Esophagus muscularis mucosa (tissue), 4 donors: ENCODE measurements at places on chromosomes 2 and 18. TPM values are rescaled to one million over a fixed set of nuclear protein-coding genes. Genes with fewer than 3 reads are reported as not detected.

GRCh38 chr2:236603361-236604015, 33.9 kb downstream of the ACKR3 start:
- H3K36me3 ChIP-seq, result no peaks in the 10 kb centered on the region
- no peak for DNase-seq
- no peaks in the 10 kb centered on the region for H3K27me3 ChIP-seq
- no peak overlapping the region for H3K4me3 ChIP-seq
- no peaks in the 10 kb centered on the region for H3K4me1 ChIP-seq

DNA sequence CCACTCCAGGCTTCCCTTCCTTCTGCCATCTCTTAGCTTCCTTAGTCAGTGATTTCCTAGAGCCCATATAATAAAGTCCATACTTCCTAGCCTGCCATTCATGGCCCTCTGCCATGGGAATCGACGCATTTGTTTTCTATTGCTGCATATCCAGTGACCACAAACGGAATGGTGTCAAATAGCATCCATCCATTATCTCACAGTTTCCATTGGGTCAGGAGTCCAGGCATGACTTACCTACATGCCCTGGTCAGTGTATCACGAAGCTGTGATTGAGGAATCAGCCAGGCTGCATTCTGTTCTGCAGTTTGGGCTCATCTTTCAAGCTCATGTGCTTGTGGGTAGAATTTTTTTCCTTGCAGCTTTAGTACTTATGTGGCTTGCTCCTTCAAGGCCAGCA, 209.7 kb upstream of the EPAS1 start:
- peaks cover 9% of the 10 kb centered on the region for H3K36me3 ChIP-seq
- DNase-seq, result no peak
- peaks cover 14% of the 10 kb centered on the region for H3K4me1 ChIP-seq

DNA sequence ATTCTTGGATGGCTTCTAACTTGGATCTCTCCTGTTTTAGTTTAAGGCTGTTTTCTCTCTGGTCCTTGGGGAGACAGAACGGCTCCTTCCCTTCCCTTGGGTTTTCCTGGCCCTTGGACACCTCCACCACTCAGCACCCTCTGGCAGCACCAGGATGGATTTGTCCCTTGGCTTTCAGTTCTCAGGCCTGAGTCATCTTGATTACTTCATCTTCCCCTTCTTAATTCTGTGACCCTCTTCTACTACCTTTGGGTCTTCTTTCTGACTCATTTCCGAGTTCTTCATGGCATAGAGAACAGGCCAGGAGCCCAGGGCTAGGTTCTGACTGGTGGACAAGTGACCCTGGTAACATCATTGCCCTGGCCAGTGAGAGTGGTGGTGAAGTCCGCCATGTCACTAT, 14.9 kb downstream of the IGFBP2 start:
- H3K27ac ChIP-seq, result peak overlapping the region; percentile 75
- H3K36me3 ChIP-seq, result no peaks in the 10 kb centered on the region
- no peak for DNase-seq
- peaks cover 84% of the 10 kb centered on the region for H3K4me1 ChIP-seq
- no peak overlapping the region for H3K4me3 ChIP-seq

DNA sequence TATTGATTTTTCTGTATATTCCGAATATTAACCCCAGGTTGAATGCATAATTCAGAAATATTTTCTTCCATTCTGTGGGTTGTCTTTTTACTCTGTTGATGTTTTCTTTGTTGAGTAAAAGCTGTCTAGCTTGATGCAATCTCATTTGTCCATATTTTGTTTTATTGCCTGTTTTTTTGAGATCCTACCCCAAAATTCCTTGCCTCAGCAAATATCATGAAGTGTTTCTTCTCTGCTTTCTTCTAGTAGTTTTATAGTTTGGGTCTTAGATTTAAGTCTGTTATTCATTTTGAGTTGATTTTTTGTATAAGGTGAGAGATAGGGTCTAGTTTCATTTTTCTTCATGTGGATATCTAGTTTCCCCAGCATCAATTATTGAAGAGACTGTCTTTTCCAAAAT, 467.9 kb upstream of the GCFC2 start:
- no peaks in the 10 kb centered on the region for H3K4me1 ChIP-seq
- H3K27me3 ChIP-seq, result no peaks in the 10 kb centered on the region
- DNase-seq, result no peak
- no peak overlapping the region for H3K27ac ChIP-seq

- no peaks in the 10 kb centered on the region for H3K27me3 ChIP-seq
- H3K36me3 ChIP-seq, result peaks cover 55% of the 10 kb centered on the region
- peaks cover 2% of the 10 kb centered on the region for H3K4me1 ChIP-seq
- DNase-seq, result no peak
- H3K27ac ChIP-seq, result no peak overlapping the region
- H3K4me3 ChIP-seq, result no peak overlapping the region
Observed at GRCh38 chr18:79438089-79438897, 42.6 kb downstream of the NFATC1 start.

DNA sequence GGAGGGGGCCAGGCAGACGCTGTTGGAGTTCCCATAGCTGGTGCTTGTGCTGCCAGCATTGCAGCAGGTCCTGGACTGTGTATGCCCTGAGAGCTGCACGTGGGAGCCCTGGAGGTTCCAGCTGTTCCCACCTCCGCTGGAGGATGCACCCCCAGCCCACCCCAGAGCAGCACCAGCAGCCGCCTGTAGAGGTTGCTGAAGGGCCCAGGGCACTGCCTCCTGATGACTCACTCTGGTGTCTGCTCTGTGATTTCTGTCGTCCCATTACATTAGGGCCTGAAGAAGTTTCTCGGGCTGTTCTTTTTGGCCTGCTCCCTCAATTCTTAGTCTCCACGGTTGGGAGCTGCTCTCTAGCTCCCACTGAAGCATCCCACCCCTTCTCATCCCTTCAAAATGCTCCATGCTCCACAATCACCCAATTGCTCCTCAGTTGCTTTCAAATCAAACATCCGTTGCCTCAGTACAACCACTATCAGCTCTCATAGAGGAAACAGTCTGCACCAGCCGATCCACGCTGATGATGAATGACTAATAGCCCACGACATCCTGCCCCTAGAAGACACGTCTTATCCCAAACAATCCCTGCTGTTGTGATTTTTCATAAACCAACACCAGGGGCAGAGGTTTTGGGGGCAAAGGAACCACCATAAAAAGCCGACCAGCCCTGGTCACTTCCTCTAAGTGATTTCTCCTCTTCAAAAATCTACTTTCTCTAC, 65.2 kb upstream of the RNF152 start:
- peaks cover 15% of the 10 kb centered on the region for H3K4me1 ChIP-seq
- H3K4me3 ChIP-seq, result no peak overlapping the region
- H3K27ac ChIP-seq, result no peak overlapping the region
- no peaks in the 10 kb centered on the region for H3K27me3 ChIP-seq

DNA sequence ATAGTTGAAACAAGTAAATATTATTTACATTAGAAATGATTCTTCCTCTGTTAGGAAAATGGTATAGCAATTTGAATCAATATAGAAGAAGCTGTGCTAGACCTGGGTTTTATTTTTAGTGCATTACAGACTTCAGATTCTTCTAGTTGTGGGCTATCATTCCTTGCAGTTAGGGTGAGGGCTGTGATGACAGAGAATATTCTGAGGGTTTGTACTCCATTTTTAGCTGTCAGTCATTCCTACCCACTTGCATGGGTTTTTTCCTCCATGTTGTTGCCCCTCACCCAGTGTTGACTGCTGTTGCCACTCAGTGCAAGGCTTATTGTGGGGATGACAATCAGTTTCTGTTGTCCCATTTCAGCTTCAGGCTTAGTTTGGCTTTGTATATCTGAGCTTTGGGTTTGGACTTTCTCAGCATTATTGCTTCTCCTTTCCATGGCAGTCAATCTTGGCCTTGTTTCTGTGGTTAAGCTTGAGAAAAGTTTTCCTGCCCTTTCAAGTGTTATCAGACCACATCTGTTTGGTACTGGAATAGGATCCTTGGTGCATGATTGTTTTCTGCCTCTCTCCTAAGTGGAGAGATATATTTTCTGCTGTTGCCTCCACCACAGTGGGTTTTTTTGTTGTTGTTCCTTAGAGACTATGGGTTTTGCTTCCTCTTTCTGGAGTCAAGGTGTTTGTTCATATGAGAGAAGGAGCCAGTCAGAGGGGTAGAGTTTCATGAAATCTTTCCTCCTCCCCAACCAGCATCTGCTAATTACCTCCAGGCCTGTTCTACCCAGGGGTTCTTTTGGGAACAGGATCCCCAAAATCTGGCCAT, 312.7 kb upstream of the CWC22 start:
- H3K27ac ChIP-seq, result no peak overlapping the region
- no peaks in the 10 kb centered on the region for H3K27me3 ChIP-seq
- H3K4me1 ChIP-seq, result no peaks in the 10 kb centered on the region
- no peak for DNase-seq

DNA sequence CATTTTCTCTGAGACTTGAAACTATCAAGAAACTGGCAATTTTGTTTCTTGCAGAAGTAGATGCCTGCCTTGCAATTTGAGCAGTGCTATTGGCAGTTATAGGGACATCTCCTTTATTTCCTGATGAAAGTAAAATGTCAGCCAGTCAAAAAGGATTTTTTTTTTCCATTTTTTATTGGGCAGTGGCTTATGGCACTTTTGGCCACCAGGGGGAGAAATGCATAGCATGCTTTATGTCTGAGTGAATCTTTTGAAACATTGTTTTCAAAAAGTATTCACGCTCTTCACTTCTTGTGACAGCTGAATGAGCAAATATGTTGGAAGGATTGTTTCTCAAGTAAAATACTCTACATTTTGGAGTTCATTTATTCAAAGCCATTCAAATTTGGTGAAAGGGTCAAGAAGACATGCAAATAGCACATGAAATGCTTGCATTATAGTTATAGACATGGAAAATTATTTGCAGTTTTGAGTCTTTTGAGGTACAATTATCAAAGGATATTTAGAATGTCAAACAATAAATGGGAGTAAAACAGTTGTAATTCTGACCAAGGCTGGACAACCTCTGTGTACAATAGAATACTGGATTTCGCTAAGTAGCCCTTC, 491.0 kb downstream of the CDH2 start:
- no peak for DNase-seq
- no peaks in the 10 kb centered on the region for H3K36me3 ChIP-seq
- no peak overlapping the region for H3K27ac ChIP-seq
- no peaks in the 10 kb centered on the region for H3K27me3 ChIP-seq

PLCD4 gene
- 2.6 TPM for total RNA-seq

LYG1 gene
- 0.57 TPM for total RNA-seq

CCDC85A gene
- 4.0 TPM for total RNA-seq

DNA sequence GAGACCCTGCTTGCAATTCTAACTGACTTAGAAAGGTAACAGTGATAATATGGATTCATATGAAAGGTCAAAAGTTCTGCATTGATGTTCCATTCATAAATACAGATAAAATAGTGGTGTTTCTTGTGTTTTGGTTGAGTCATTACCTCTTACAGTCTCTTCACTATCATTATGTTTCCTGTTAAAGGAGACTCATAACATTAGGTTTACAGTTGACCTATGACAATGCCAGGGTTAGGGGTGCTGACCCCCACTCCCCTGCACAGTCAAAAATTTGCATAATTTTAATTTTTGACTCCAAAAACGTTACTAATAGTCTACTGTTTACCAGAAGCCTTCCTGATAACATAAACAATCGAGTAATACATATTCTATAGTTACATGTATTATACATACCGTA, 75.4 kb downstream of the VRK2 start:
- no peaks in the 10 kb centered on the region for H3K36me3 ChIP-seq
- no peaks in the 10 kb centered on the region for H3K27me3 ChIP-seq
- DNase-seq, result no peak
- H3K4me1 ChIP-seq, result no peaks in the 10 kb centered on the region
- no peak overlapping the region for H3K27ac ChIP-seq
- H3K4me3 ChIP-seq, result no peak overlapping the region

- no peak for DNase-seq
- no peaks in the 10 kb centered on the region for H3K27me3 ChIP-seq
- peak overlapping the region; percentile 70 for H3K27ac ChIP-seq
- H3K4me3 ChIP-seq, result no peak overlapping the region
- H3K36me3 ChIP-seq, result no peaks in the 10 kb centered on the region
- peaks cover 61% of the 10 kb centered on the region for H3K4me1 ChIP-seq
Observed at GRCh38 chr2:28991460-28991859, 10.4 kb downstream of the TOGARAM2 start.

- H3K4me3 ChIP-seq, result no peak overlapping the region
- peaks cover 69% of the 10 kb centered on the region for H3K4me1 ChIP-seq
- H3K36me3 ChIP-seq, result no peaks in the 10 kb centered on the region
Observed at GRCh38 chr2:101803945-101804696, 106.6 kb downstream of the MAP4K4 start.

- DNase-seq, result no peak
- H3K27me3 ChIP-seq, result no peaks in the 10 kb centered on the region
- H3K4me3 ChIP-seq, result no peak overlapping the region
Observed at GRCh38 chr2:31319406-31320175, 85.6 kb downstream of the EHD3 start.

TMEFF2 gene
- total RNA-seq, result 1.7 TPM

DNA sequence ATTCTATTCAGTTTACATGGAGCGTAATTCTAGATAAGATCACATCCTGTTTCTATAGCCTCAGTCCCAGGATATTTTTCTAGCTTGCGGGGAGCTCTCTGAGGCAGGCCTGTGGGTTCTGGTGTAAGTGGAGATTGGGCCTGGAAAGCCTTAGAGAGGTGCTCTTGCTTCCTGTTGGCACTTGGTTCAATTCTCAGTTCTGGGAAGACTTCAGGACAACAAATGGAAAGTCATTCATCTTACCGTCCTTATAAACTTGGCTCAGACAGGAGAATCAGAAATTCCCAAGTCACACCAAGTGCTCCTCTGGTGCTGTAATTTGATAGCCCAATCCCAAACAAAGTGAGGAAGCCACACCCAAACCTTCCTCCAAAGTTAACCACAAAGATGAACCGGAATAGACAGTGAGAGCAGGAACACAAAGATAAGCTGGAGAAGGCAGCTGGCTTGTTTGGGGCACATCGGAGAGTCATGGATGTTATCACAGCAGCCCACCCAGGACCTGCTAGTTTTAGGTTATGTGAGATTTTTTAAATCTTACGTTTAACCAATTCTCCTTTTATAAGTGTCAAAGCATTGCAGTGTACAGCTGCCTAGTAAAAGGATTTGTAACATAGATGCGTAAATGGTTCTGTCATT, 144.3 kb upstream of the MAP3K20 start:
- DNase-seq, result no peak
- no peaks in the 10 kb centered on the region for H3K27me3 ChIP-seq
- H3K36me3 ChIP-seq, result no peaks in the 10 kb centered on the region
- peaks cover 50% of the 10 kb centered on the region for H3K4me1 ChIP-seq
- H3K4me3 ChIP-seq, result peak overlapping the region; percentile 31

DNA sequence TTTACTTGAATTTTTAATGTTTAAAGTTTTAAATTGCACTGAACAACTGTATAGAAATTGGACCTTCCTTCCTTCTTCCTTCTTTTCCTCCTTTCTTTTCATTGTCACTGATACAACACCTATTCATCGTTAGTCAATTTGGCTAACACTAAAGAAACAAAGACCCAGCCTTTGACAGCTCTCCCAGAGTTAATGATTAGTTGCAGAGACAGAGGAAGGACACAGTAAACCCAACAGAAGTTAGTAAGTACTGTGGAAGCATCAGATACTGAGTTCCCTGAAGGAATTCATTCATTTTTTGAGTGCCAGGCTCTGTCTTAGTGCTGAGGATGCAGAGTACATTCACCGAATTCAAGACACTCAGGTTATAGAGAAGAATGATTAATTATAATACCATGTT, 77.9 kb upstream of the RAB27B start:
- H3K4me3 ChIP-seq, result no peak overlapping the region
- DNase-seq, result no peak
- H3K27me3 ChIP-seq, result no peaks in the 10 kb centered on the region
- no peaks in the 10 kb centered on the region for H3K36me3 ChIP-seq
- no peak overlapping the region for H3K27ac ChIP-seq

- H3K4me3 ChIP-seq, result no peak overlapping the region
- H3K36me3 ChIP-seq, result no peaks in the 10 kb centered on the region
- DNase-seq, result no peak
- no peak overlapping the region for H3K27ac ChIP-seq
Observed at GRCh38 chr2:241788572-241788971, 11.9 kb downstream of the GAL3ST2 start.

GRCh38 chr2:192087398-192087958, 107.3 kb downstream of the TMEFF2 start:
- DNase-seq, result no peak
- H3K36me3 ChIP-seq, result no peaks in the 10 kb centered on the region
- no peak overlapping the region for H3K27ac ChIP-seq
- H3K4me3 ChIP-seq, result no peak overlapping the region
- H3K4me1 ChIP-seq, result no peaks in the 10 kb centered on the region
